Ascending aorta (tissue), 2 donors: ENCODE measurements at places on chromosomes 3 and 15.

DNA sequence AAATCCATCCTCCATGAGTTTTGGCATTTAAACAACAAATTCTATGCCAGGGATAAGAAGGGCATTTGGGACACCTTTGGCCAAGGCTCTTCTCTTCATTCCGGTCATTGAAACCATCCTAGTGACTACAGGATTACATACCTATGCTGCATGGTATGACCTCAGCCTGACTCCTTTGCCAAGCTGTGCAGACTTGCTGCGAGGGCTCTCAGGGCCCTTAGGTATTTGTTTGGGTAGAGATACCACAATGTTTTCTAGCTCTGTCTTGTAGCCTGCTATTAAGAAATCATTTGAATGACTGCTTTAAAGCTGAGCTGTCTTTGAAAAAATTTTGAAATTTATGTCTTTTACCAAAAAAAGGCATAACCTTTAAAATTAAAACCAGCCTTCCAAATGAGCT is 749.8 kb upstream of the SGO1 start:
- H3K4me1 ChIP-seq, result no peaks in the 10 kb centered on the region
- H3K27me3 ChIP-seq, result no peaks in the 10 kb centered on the region
- DNase-seq, result no peak

- H3K36me3 ChIP-seq, result peaks cover 3% of the 10 kb centered on the region
- H3K27me3 ChIP-seq, result no peaks in the 10 kb centered on the region
- peaks cover 23% of the 10 kb centered on the region for H3K4me1 ChIP-seq
- DNase-seq, result no peak
Observed at GRCh38 chr3:37170060-37170459, 4.3 kb downstream of the LRRFIP2 start.

DNA sequence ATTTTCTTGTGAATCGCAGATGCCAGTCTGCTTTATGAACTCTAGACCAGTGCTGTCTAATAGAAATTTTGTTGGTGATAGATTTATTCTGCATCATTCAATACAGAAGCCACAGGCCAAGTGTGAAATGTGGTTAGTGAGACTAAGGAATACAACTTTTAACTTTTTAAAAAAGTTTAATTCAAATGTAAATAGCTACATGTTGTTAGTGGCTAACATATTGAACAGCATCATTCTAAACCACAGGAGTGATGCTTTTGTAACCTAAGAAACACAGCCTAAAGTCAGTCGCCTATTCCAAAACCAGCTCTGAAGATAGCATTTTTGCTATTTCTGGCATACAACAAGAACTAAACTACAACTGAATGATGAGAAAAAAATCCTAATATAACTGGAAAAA is 164.8 kb upstream of the CBLB start:
- H3K27ac ChIP-seq, result no peak overlapping the region
- H3K4me3 ChIP-seq, result no peak overlapping the region
- no peaks in the 10 kb centered on the region for H3K36me3 ChIP-seq
- H3K27me3 ChIP-seq, result no peaks in the 10 kb centered on the region

DNA sequence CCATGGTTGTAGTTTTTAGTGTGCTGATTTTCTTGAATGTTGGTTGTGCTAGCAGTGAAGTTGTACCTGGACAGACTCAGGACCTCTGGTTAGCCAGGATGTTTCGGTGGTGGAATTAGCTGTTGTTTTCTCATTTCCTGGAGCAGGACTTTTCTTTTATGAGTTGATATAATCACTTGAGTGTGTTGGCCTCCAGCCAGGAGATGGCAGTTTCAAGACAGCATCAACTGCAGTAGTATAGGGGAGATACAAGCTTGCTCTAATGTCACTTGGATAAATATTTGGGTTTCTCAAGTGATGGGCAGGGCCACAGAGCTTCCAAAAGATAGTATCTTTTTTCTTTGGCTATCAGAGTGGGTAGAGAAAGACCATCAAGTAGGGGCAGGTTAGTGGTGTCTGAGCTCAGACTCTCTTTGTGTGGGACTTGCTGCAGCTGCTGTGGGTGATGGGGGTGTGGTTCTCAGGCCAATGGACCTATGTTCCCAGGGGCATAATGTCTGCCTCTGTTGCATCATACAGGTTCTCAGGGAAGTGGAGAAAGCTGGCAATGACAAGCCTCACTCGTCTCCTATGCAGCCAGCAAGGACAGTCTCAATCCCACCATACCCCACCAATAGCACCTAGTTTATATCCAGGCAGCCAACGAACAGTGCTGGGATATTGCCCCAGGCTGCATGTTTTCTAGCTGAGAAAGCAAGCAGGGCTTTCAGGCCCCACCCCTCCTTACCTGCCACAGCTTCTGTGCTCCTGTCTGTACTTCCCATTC is 14.6 kb upstream of the OR5K2 start:
- no peaks in the 10 kb centered on the region for H3K27me3 ChIP-seq
- no peaks in the 10 kb centered on the region for H3K4me1 ChIP-seq
- DNase-seq, result no peak
- no peaks in the 10 kb centered on the region for H3K36me3 ChIP-seq
- no peak overlapping the region for H3K4me3 ChIP-seq
- H3K27ac ChIP-seq, result no peak overlapping the region

DNA sequence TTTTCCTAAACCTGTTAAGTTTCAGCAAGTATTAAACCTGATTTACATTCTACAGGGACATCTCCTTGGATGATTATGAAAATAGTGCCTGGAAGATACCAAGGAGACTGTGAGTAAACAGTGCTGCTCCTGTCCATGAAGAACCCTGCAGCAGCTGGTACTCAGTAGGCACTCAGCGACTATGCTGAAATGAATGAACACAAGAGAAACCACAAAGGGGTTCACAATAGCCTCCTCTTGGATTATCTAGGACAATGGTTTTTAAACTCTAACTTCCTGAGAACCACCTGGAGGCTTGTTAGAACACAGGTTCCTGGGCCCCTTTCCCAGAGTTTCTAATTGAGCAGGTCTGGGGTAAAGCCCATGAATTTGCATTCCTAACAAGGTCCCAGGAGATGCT is 488.4 kb upstream of the UBE2E2 start:
- no peaks in the 10 kb centered on the region for H3K27me3 ChIP-seq
- H3K36me3 ChIP-seq, result no peaks in the 10 kb centered on the region
- H3K4me3 ChIP-seq, result no peak overlapping the region

DNA sequence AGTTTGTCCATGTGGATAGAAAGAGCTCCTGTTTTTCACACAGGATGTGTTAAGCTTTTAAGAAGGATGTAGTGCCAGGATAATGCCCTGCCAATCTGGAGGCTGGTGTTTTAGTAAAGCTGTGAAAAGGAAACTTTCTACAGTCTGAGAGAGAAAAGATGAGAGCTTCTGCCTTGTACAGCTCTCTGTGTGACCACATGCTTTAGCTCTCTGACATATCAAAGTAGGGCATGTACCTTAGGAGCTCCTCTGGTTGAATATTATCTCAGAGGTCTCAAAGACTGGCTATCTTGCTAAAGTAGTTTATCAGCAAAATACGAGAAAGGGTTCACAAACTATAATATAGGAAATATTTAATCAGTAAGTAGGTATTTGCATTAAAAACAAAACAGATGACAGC is 30.4 kb downstream of the CDIN1 start:
- no peaks in the 10 kb centered on the region for H3K27me3 ChIP-seq
- no peak for DNase-seq
- no peak overlapping the region for H3K27ac ChIP-seq
- H3K36me3 ChIP-seq, result no peaks in the 10 kb centered on the region
- no peak overlapping the region for H3K4me3 ChIP-seq

DNA sequence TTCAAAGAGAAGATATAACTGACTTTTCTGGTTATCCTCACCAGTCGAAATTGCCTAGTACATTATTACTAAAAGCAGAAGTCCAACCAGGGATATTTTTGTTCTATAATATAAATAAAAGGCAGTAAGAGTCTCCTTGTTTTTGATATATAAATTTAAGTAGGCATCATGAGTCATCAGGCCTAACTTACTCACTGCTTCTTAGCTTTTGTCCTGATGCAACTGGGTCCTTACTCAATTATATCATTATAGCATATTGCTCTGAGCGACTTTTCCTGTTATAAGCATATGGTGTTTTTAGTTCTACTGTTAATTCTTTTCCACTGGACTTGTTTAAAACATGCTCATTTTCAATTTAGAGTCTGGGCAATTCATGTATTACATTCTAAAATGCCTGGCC is 910.1 kb downstream of the MCTP2 start:
- H3K27me3 ChIP-seq, result no peaks in the 10 kb centered on the region
- H3K4me3 ChIP-seq, result no peak overlapping the region
- no peaks in the 10 kb centered on the region for H3K4me1 ChIP-seq
- no peak for DNase-seq
- H3K36me3 ChIP-seq, result no peaks in the 10 kb centered on the region

DNA sequence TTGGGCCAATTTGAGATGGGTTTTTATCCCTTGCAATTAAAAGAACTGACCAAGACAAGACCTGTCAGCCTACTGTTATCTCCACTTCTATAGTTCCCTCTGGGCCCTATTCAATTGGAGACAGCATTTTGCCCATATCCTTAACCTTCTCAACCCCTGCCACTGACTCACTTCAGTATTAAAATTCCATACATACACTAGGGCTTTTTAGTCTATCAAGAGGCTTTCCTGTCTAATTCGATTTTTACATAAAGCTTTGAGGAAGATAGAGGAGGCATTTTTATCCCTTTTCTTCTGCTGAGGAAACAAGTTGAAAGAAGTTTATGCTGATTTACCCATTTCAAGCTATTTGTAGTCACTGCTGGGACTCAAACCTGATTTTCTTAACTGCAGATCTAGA is 51.1 kb downstream of the GTF2E1 start:
- no peaks in the 10 kb centered on the region for H3K36me3 ChIP-seq
- no peak for DNase-seq
- H3K27ac ChIP-seq, result no peak overlapping the region
- H3K4me1 ChIP-seq, result no peaks in the 10 kb centered on the region

- DNase-seq, result no peak
- H3K4me1 ChIP-seq, result no peaks in the 10 kb centered on the region
- H3K36me3 ChIP-seq, result no peaks in the 10 kb centered on the region
- H3K27me3 ChIP-seq, result peaks cover 9% of the 10 kb centered on the region
Observed at GRCh38 chr3:10505791-10506585, 602 bp upstream of the ATP2B2 start.
